Panc1 (cell line): ENCODE measurements at places on chromosomes 12 and 14. TPM values are rescaled to one million over a fixed set of nuclear protein-coding genes. Genes with fewer than 3 reads are reported as not detected.

Gene ITGA7
- 2.5 TPM for total RNA-seq

Gene TGM1
- total RNA-seq = 2.3 TPM

Gene KRT71
- total RNA-seq = not detected

GRCh38 chr12:12210983-12211382, 55.9 kb downstream of the LRP6 start:
- no peak for DNase-seq
- no peaks in the 10 kb centered on the region for H3K27me3 ChIP-seq
- no peak overlapping the region for H3K27ac ChIP-seq
- no peaks in the 10 kb centered on the region for H3K36me3 ChIP-seq
- H3K4me1 ChIP-seq = no peaks in the 10 kb centered on the region
- no peak overlapping the region for H3K4me3 ChIP-seq

DNA sequence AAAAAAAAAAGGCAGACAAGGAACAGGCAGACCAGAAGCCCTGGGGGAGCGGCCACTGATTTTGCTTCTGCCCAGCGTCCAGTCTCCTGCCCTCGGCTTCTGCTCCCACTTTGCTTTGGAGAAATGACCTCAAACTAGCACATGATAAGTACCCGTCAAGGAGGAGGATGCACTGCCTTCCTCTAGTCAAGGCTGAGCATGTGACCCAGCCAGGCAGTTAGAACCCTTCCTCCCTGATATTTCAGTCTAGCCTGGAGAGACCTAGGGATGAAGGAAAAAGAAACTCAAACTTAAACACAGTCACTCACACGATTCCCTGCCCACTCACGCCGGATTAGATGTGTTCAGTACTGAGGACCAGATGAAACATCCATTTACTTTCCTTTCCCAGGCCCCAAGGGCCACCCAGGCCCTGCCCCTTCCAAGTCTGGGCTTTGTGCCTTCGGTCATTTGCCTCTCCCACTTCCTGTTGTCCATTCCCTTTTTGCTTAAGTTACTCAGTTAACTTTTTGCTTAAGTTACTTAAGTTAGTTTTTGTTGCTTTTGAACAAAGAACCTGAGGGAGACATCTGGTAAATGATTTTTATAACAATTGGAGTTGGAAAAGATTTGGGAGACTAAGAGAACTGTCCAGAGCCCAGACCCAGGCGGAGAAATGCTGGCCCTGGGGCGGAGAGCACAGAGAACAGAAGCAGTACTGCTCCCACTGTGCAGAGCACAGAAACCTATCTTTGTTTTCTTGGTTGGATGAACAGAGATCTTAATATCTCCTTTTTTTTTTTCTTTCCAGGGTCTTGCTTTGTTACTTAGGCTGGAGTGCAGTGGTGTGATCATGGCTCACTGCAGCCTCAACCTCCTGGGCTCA, 23.0 kb upstream of the TTC7B start:
- H3K36me3 ChIP-seq = no peaks in the 10 kb centered on the region
- no peaks in the 10 kb centered on the region for H3K27me3 ChIP-seq
- no peak for DNase-seq
- no peaks in the 10 kb centered on the region for H3K4me1 ChIP-seq
- no peak overlapping the region for H3K27ac ChIP-seq

GRCh38 chr14:99716850-99717681, 33.0 kb downstream of the CYP46A1 start:
- no peak overlapping the region for H3K4me3 ChIP-seq
- H3K27me3 ChIP-seq = no peaks in the 10 kb centered on the region

DNA sequence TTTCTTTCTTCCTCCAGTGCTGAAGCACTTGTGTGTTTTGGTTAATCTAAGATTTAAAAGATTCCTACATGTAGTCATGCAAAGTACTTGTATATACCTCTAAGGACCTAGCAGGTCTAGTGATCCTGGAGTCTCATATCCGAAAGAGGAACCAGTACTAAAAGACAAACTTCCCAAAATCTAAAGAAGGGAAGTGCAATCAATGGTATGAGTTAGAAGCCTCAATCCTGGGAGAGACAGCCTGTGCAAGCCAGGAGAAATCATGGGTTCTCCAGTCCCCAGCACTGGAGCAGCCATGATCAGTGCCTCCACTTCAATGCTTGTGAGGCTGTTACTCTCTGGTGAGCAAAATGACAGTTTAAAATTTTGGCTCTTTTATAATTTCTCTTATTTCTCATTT, 277.4 kb downstream of the DAD1 start:
- no peak overlapping the region for H3K27ac ChIP-seq
- H3K4me1 ChIP-seq = no peaks in the 10 kb centered on the region
- H3K4me3 ChIP-seq = no peak overlapping the region
- no peak for DNase-seq

- H3K27ac ChIP-seq = no peak overlapping the region
- no peak overlapping the region for H3K4me3 ChIP-seq
- H3K4me1 ChIP-seq = no peaks in the 10 kb centered on the region
- H3K36me3 ChIP-seq = no peaks in the 10 kb centered on the region
- no peak for DNase-seq
- no peaks in the 10 kb centered on the region for H3K27me3 ChIP-seq
Observed at GRCh38 chr12:7078163-7078562, 14.1 kb downstream of the C1R start.
